ENCODE measurements at places on chromosomes 12 and 14.

- DNase-seq = no peak
These were observed 85.7 kb upstream of the LMO3 start for GRCh38 chr12:16691624-16692023.

DNA sequence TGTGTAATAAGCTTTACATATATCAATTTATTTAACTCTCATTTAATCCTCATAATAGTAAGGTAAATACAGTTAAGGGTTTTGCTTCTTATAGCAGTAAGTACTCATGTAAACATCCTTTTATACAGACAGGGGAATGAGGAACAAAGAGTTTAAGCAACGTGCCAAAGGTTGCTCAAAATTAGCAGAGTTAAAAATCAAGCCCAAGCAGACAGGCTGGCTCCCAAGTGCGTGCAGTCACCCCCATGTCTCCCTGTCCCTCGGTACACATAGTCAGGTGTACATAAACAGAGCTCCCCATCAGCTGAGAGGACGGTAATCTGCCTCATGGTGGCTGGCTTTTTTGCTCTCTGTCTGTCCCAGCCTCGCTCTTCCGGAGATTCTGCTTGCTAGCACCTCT lies 126.4 kb downstream of the DERA start:
- DNase-seq = no peak

GRCh38 chr12:89153341-89153740 lies 199.0 kb downstream of the DUSP6 start:
- DNase-seq = no peak

GRCh38 chr12:4119157-4119761 lies 154.3 kb upstream of the CCND2 start:
- DNase-seq = peak; percentile 29

DNA sequence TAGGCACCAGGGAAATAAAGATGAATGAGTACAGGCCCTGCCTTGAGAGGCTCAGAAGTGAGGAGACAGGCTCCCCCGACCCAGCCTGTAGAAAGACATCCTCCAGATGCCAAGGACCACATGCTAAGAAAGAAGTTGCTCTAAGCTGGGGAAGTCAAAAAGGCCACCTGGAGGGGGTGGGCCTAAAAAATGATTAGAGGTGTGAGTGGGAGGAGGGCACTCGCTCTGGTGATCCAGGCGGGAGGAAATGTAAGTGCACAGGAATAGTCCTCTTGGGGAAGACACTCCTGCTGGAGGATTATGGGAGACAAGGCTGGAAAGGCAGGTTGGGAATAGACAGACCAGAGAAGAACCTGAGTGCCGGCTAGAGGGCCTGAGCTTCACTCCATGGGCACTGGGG lies 32.2 kb downstream of the SMUG1 start:
- no peak for DNase-seq

DNA sequence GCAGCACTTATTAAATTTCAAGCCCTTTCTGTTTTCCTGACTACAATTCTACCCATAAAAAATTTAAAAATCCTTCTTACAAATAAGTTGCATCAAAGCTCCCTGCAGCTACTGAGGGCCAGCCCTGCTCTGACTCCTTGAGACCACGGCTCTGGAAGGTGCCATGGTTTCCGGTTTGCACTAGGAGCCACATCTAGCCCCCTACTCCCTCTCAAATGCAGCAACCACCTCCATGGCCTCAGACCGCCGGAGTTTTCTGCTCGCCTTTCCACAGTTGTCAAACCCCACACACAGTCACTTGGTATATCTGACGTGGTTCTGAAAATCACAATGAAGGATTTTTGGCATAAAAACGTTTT lies 30.1 kb downstream of the P2RX4 start:
- no peak for DNase-seq

- DNase-seq = no peak
These were observed 174.4 kb upstream of the GZMB start for GRCh38 chr14:24808412-24808811.

Measured in activated CD4-positive, alpha-beta T cell treated with anti-CD3 and anti-CD28 coated beads for 24 hours (primary cell).